ENCODE measurements at places on chromosomes 6 and 20.
A peak's percentile ranks its signal among the peaks of the same experiment; 100 is the strongest.

DNA sequence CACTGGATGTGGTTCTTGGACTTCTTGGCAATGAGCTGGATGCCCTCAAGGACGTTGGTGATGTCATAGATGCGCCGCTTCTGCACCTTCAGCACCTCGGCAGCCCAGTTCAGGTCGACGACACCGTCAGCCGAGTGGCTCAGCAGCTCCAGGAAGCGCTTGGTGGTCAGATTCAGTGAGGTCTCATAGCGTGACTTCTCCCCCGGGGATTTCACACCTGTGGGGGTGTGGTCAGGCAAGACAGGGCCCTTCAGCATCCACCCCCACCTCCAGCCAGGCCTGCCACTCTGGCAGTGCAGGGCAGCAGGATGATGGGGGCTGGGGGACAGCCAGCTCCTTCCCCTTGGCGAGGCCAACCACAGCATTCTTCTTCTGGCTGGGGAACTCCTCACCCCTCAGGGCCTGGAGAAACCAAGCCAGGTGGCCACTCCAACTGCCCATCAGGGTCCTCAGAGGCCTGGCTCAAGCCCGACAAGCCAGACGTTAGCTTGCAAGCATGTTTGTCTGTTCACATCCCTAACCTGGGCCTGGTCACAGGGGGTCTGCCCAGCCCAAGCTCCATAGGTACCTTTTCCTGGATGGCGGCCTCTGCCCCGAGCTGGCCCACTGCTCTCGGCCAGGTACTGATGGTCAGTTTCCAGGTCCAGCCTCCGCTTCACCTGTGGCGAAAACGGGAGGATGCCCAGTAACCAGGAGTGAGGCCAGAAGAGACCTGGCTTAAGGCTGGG, 5.7 kb upstream of the NECAB3 start:
- no peak for DNase-seq

DNA sequence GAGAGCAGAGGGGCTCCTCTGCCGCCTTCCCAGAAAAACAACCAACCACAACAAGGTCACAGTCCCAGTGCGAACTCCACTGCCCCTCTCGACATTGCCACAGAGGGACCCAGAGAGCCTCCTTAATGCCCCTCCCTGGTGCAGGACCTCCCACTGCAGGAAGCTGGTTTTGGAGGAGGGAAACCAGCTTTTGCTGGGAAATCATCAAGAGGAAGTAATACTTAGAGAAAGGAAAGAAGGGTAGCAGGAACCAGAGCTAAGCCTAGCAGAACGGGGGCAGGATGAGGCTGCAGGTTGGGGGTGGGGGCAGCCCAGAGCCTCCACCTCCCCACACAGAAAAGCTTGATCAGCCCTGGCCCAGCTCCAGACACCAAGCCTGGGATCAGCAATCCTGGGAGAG, 37.7 kb upstream of the SIRPA start:
- DNase-seq = no peak

DNA sequence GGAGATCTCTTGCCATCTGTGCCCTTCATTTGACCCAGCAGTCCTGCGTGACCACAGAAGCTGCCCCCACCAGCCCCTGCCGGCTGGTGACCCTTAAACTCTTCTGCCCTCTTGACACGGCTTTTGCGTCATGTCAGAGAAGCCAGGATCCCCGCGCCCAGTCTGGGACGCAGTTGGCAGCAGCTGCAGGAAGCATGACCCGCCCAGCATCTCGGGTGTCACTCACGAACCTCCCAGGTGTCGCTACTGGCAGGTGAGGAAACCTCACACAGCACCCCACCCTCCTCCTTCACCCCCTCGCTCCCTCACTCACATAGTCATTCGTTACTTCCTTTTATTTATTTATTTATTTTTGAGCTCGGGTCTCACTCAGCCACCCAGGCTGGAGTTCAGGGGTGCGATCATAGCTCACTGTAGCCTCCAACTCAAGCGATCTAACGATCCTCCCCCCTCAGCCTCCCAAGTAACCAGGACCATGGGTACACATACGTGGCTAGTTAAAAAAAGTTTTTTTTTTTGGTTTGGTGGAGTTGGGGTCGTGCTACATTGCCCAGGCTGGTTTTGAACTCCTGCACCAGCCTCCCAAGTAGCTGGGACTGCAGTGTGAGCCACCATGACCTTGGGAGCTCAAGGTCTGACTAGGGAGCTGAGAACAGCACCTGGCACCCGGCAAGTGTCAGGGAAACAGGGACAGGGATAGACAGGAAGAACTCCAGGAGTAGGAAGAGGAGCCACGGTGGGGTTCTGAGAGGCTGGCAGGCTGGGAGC, 14.1 kb upstream of the SPDEF start:
- peak; percentile 28 for DNase-seq

GRCh38 chr6:142659661-142660060, 285.3 kb downstream of the HIVEP2 start:
- DNase-seq = no peak

GRCh38 chr20:16490696-16491095, 82.6 kb downstream of the KIF16B start:
- no peak for DNase-seq

- DNase-seq = no peak
Observed at GRCh38 chr20:47665221-47665991, 119.9 kb downstream of the SULF2 start.

DNA sequence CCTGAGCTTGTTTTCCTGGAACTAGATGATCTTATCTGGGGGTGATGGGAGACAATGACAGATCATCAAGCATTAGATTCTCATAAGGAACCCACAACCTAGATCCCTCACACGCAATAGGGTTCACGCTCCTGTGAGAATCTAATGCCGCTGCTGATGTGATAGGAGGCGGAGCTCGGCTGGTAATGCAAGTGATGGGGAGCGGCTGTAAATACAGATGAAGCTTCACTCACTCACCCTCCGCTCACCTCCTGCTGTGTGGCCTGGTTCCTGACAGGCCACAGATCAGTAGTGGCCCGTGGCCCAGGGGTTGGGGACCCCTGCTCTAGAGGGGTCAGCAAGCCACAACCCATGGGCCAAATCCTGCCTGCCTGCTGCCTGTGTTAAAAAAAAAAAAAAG, 435.9 kb downstream of the CD83 start:
- no peak for DNase-seq

- DNase-seq = no peak
Observed at GRCh38 chr6:6674872-6675271, 86.4 kb downstream of the LY86 start.

DNA sequence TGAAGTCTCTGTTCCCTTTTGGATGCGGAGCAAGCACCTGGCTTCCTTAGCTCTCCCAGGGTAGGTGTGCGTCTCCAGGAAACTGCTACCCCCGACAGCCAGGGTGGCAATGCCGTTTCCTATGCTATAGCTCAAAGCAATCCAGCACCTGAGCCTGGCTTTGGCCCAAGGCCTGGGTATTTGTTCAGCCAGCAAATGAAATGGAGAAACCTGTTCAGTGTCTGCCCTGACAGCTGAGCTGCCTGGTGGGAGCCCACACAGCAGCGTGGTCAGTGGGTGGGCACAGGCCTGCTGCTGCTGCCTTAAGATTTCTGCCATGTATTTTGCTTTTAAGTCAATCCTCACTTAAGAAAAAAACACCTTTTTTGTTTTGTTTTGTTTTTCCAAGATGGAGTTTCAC, 13.7 kb downstream of the SPATA2 start:
- no peak for DNase-seq

- no peak for DNase-seq
Observed at GRCh38 chr20:44355498-44356352, at the start of gene HNF4A. TSS of gene HNF4A (plus strand) at chr20:44355699. CDS start at chr20:44355805, 106 bp downstream.

GRCh38 chr6:50826803-50827202, 8.1 kb downstream of the TFAP2B start:
- peak; percentile 48 for DNase-seq

GRCh38 chr20:42118409-42119125, 500.4 kb upstream of the CHD6 start:
- DNase-seq = no peak

DNA sequence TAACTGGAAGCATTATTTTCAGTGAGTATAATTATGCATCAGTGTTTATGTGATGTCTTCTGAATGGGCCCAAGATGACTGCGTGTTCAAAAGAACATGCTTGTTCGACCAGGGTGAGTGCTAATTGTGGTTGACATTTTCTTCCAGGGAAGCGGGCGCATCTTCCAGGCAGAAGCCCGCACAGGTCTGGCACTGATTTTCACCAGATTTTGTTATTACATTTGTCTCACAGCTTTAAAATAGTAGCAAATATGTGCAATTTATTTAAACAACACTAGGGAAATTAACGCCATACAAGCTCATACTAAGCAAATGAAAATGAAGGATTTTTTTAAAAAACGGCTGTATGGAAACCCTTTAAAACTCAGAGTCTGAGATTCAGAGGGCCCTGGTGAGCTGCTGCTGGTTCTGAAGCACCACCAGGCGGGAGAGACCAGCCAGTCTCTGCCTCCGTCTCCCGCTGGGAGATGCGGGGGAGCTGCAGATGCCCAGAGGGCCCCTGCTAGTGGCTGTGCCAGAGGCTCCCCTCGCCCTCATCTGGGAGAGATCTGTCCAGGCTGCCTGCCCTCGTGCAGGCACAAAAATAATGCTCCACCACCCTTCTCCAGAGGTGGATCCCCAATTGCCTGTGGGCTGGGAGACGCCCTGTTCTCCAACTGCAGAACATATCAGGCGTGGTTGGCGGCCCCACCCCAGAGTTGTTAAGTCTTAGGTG, 297.0 kb downstream of the TAF4 start:
- DNase-seq = no peak

DNA sequence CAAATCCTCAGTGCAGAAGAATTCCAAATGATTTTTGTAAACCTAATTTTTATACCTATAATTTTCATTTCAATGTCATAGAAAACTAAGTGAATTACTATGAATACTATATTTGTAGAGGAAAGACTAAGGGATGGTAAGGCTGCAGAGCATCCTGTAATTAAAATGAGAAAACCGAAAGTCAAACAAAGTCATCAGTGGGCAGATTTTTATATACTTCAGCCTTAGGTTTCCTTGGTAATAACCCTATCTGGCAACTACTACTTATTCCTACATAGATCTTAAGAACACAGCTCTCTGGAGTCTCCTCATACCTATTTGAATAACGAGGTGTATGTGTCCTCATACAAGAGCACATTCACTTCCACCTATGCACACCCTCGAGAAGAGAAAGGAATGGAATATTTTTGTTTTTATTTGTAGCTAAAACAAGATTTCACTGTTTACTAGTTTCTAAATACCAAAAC, 117.9 kb upstream of the SGK1 start:
- DNase-seq = no peak

GRCh38 chr6:132598473-132598872, 8.9 kb upstream of the TAAR5 start:
- no peak for DNase-seq

GRCh38 chr6:89749918-89750317, 69.7 kb downstream of the MDN1 start:
- no peak for DNase-seq

DNA sequence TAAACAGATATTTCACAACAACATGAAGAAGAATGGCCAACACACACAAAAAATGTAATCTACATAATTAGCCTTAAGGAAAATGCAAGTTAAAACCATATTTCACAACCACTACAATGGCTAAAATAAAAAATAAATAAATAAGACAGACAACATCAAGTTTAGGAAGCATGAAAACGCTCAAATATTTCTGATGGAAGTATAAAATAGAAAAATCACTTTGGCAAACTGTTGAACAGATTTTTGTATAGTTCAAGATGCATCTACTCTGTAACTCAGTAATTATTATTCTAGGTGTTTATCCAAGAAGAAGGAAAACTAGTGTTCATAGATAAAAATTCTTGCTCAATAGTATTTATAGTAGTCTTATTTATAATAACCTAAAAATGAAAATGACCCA, 1410.1 kb upstream of the ADGRB3 start:
- no peak for DNase-seq

GRCh38 chr6:125198398-125198937, 44.9 kb downstream of the TPD52L1 start:
- DNase-seq = no peak

GRCh38 chr6:161143663-161144430, 130.0 kb downstream of the AGPAT4 start:
- DNase-seq = no peak

- no peak for DNase-seq
Observed at GRCh38 chr20:53126185-53126584, 154.0 kb downstream of the TSHZ2 start.

DNA sequence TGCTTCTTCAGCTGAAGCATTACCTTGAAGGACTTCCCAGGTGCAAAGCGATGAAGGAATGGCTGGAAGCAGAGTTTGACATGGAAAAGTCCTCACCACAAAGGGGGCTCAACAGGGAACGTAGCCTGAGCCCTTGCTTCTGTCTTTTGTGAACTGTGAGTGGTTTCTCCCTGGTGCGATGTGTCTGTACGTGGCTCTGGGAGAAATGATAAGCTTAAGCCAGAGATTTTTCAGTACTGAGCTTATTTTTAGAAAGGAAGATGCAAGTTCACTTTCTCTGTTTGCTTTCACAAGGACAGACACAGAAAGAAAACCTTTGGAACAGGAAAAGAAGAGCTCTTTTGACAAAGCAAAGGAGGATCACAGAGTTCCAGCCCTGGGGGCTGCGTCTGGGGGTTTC, 79.4 kb downstream of the DACT2 start:
- DNase-seq = no peak

GRCh38 chr20:33653218-33653899, 8.8 kb upstream of the C20orf144 start:
- peak; percentile 64 for DNase-seq

DNA sequence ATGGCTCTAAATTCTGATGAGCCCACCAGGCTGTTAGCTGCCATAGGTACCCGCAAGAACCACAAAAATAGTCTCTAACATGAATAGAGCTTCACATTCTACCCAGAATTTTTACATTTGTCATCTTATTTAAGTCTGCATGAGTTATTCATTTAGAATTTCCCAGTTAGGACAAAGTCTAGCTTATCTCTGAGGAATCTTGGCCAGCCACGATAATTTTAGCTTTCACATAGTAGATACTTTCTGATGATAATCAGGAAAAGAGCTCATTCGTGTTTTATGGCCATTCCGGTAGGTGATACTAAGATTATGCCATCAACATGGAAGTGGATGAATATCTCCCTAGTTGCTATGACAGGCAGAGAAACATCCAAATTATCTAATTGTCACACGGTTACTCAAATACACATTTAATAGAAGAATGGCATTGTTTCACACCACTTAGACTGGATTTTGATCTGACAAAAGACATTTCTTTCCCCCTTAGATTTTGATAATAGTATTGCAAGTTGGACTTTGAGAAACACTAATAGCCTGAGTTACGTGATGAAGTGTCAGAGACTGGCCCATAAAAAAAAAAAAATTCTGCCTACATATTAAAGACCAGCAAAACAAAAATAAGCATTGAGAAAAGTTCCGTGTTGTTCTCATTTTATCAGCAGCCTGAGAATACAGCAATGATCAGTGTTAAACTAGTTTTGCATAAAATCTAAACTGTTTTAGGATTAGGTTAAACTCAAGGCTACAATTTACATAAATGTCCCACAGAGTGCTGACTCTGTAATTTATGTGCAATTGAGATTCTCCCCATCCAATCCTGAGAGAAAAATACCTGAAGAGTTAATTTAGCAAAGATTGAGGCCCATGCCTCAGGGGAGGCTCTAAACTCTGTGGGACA, 397.5 kb upstream of the ARID1B start:
- no peak for DNase-seq
